ENCODE measurements at places on chromosomes 13 and 19.

- DNase-seq = no peak
- H3K36me3 ChIP-seq = no peaks in the 10 kb centered on the region
- H3K27me3 ChIP-seq = peaks cover 11% of the 10 kb centered on the region
- no peak overlapping the region for H3K4me3 ChIP-seq
- H3K27ac ChIP-seq = no peak overlapping the region
Measured at GRCh38 chr13:33615436-33615835, 202.5 kb upstream of the RFC3 start.

DNA sequence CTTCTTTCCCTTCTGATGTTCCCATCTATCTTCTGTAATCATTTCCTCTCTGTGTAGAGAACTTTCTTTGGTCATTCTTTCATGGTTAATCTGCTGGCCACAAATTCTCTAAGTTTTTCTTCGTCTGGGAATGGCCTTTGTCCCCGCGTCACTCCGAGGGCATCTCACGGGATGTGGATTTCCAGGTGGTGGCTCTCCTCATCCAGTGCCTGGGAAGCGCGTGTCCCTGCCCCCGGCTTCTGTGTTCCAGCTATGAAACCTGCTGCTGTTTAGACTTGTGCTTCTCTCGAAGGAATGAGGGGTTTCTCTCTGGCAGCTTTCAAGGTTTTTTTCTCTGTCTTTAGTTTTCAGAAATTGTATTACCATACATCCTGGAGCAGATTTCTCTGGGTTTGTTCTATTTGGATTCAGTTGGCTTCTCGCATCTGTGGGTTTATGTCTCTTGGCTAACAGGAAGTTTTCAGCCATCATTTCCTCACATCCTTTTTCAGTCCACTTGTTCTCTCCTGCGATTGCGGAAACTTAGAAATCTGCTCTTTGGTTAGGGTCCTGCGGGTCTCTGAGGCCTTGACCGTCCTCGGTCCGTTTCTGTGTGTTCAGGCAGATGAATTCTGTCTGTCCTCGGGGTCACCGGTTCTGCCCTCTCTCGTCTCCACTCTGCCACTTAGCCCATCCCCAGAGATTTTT lies 36.9 kb upstream of the DCUN1D2 start:
- no peaks in the 10 kb centered on the region for H3K27me3 ChIP-seq
- H3K4me1 ChIP-seq = peaks cover 4% of the 10 kb centered on the region
- no peak overlapping the region for H3K27ac ChIP-seq
- H3K4me3 ChIP-seq = no peak overlapping the region

DNA sequence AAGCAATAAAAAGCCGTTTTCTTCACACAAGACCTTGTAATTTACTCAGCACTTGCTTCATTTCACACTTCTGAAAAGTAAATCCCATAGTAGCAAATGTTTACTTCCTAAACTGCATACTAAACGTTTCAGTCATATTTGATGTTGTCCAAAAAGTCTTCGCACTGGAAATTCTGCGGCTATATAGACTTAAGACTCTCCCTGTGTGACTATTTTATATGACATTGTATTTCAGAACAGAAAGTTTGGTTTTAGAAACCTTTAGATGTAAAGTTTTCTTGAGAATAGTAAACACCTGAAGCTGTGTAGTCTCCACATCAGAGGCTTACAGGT lies 29.6 kb downstream of the ZAR1L start:
- no peak overlapping the region for H3K4me3 ChIP-seq
- no peaks in the 10 kb centered on the region for H3K36me3 ChIP-seq
- DNase-seq = no peak
- H3K27me3 ChIP-seq = no peaks in the 10 kb centered on the region
- H3K27ac ChIP-seq = no peak overlapping the region

DNA sequence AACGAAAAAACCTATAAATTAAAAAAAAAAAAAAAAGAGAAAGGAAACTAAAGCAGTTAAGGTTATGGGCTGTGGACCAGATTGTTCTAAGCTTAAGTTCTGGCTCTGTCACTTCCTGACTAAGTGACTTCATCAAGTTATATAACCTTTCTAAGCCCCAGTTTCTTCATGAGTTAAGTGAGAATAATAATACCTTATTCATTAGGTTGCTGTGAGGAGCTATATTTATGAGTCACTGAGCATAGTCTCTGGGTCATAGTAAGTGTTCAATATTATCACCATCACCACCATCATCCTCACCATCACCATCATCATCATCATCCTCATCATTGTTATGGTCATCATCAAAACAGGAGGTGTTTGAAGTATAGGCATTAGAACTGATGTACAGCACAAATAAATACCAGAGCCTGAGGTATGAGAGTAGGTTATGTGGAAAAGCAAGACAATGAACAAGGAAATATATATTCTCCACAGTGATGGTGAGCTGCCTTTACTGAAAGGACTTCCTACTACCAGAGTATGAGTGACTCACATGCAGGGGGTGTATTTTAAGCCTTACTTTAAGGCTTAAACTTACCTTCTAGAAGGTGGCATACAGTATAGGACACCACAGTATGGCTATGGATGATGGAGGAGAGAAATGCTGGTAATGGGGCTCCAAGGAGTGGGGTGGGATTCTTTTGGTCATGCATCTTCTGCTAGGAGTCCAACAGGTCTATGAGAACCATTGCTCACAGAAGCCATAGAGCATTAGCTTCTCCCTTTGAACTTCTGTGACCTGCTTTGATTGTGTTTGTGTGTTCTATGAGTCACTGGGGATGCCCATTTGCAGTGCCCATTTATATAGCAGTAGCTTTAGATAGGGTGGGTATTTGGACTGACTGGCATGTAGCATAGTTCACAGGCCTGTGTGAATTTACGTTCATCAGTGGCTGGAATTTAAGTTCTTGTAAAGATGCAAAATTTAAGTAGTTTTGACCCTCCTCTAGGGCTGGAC lies 104.4 kb downstream of the KLF5 start:
- no peaks in the 10 kb centered on the region for H3K27me3 ChIP-seq
- no peaks in the 10 kb centered on the region for H3K4me1 ChIP-seq
- DNase-seq = no peak
- H3K27ac ChIP-seq = peak overlapping the region; percentile 45
- no peaks in the 10 kb centered on the region for H3K36me3 ChIP-seq

- no peak for DNase-seq
- no peak overlapping the region for H3K4me3 ChIP-seq
- no peak overlapping the region for H3K27ac ChIP-seq
- H3K27me3 ChIP-seq = peaks cover 3% of the 10 kb centered on the region
Measured at GRCh38 chr13:38875186-38875875, 115.3 kb downstream of the STOML3 start.

DNA sequence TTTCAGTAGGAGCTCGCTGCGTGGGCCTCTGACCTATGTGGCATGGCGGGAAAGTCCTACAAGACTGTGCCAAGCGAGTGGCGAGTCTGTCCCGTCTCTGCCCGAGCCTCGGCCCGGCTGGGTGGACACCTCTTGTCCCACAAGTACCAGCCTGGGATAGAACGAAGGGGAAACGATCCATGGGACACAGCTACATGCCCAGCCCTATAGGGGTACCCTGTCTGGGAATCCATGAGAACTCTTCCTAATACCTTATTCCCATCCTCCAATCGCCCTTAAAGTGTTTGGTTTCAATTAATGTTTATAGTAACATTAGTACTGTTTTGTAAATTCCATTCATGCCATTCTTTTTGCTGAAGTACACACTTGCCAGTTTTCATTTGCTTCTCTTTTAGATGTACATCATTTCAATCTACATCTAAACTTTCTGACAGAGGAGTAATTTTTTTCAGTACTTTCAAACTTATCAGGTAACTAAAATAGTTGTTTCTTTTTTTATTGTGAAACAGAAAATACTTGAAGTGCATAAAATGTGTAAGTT lies 667 bp upstream of the ZNF790 start:
- H3K36me3 ChIP-seq = peaks cover 25% of the 10 kb centered on the region
- no peaks in the 10 kb centered on the region for H3K27me3 ChIP-seq
- no peak overlapping the region for H3K4me3 ChIP-seq
- DNase-seq = no peak

- no peak for DNase-seq
- H3K4me1 ChIP-seq = no peaks in the 10 kb centered on the region
- H3K4me3 ChIP-seq = no peak overlapping the region
- no peak overlapping the region for H3K27ac ChIP-seq
Measured at GRCh38 chr13:98858191-98858590, 105.7 kb upstream of the SLC15A1 start.

DNA sequence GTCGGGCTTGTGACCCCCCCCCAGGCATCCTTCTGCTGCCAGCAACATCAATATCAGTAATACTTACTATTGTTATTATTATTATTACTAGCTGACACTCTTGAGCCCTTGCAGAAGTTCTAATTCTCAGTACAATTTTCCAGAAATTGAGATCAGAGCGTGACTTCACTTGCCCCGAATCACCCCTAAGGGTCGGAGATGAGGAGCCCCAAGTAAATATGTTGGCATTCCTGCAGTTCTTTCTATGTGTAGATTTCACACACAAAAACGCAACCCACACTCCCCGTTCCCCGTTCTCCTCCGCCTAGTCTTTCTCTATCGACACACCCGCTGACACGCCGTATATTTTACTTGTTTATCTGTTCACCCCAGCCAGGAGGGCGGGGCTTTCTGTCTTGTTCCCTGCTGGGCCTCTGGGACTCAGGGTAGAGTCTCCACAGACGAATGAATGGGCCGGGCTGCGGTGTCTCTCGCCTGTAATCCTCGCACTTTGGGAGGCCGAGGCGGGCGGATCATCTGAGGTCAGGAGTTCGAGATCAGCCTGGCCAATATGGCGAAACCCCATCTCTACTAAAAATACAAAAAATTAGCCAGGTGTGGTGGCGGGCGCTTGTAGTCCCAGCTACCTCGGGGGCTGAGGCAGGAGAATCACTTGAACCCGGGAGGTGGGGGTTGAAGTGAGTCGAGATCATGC lies 14.7 kb downstream of the TLE5 start:
- peak overlapping the region; percentile 97 for H3K27ac ChIP-seq
- no peaks in the 10 kb centered on the region for H3K27me3 ChIP-seq

DNA sequence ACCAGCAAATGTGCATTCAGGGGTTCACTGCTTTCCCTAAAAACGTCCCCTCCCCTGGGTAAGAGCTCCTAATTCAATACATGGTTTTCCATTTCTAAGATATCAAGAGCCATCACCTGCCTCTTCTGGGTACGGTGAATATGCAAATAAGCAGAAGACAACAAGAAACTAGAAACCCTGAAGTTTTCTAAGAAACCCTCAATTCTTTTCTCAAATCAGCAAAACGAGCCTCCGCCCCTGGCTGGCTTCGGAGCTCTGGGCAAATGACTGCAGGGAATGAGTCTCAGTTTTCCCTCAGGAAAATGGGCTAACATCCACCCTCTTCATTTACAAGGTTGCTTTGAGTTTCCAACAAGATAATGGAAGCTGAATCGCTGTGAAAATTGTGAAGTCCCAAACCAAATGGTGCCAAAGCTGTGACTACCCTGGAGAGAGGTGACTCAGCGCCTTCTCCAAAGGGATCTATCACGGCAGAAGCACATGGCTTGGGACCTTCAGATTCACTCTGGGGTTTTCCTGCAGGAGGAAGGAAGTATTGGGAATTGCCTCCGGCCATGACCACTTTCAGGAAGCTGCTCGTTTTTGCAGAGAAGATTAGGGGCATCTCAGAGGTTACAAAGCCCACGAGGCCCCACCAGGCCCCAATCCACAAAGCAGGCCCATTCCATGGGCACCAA lies 26.6 kb downstream of the KLF2 start:
- H3K36me3 ChIP-seq = no peaks in the 10 kb centered on the region
- H3K4me3 ChIP-seq = peak overlapping the region; percentile 32
- DNase-seq = no peak
- H3K27ac ChIP-seq = no peak overlapping the region
- no peaks in the 10 kb centered on the region for H3K27me3 ChIP-seq

GRCh38 chr13:93227878-93228642 lies 1.5 kb downstream of the GPC6 start:
- no peak for DNase-seq
- no peak overlapping the region for H3K4me3 ChIP-seq
- H3K27ac ChIP-seq = no peak overlapping the region
- H3K36me3 ChIP-seq = peaks cover 4% of the 10 kb centered on the region
- peaks cover 7% of the 10 kb centered on the region for H3K4me1 ChIP-seq

GRCh38 chr19:2536461-2536860 lies 60.5 kb downstream of the GADD45B start:
- no peaks in the 10 kb centered on the region for H3K36me3 ChIP-seq
- DNase-seq = no peak
- no peak overlapping the region for H3K4me3 ChIP-seq
- H3K4me1 ChIP-seq = peaks cover 12% of the 10 kb centered on the region

GRCh38 chr13:23618341-23618740 lies 48.1 kb downstream of the TNFRSF19 start:
- H3K27ac ChIP-seq = no peak overlapping the region
- no peaks in the 10 kb centered on the region for H3K36me3 ChIP-seq
- peaks cover 4% of the 10 kb centered on the region for H3K4me1 ChIP-seq
- H3K27me3 ChIP-seq = peaks cover 11% of the 10 kb centered on the region
- no peak for DNase-seq

GRCh38 chr13:37072024-37072423 lies 12.5 kb upstream of the SUPT20H start:
- no peak overlapping the region for H3K4me3 ChIP-seq
- no peak overlapping the region for H3K27ac ChIP-seq
- no peaks in the 10 kb centered on the region for H3K36me3 ChIP-seq

- H3K27me3 ChIP-seq = no peaks in the 10 kb centered on the region
- no peak overlapping the region for H3K4me3 ChIP-seq
Measured at GRCh38 chr13:40028446-40028845, 373.0 kb downstream of the COG6 start.
